ENCODE measurements at places on chromosomes 1 and 21.

DNA sequence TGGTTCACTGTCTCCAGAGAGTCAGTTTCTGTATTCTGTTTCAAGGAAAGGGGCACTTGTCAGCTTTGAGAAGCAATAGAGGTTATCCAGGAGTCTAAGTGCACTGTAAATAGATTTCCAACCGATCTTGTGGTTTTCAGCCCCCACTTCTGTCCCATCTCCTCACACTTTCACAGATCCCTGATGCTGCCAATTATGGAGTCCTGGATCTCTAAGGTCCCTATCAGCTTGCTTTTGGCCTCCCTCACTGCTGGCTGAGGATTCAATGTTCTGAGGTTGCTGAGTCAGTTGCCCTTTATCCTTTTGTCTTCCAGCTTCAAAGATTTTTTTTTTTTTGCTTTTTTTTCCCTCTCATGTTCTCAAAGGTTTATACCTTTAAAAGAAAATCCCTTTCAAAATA is 98.4 kb downstream of the DIRAS3 start:
- DNase-seq, result no peak

DNA sequence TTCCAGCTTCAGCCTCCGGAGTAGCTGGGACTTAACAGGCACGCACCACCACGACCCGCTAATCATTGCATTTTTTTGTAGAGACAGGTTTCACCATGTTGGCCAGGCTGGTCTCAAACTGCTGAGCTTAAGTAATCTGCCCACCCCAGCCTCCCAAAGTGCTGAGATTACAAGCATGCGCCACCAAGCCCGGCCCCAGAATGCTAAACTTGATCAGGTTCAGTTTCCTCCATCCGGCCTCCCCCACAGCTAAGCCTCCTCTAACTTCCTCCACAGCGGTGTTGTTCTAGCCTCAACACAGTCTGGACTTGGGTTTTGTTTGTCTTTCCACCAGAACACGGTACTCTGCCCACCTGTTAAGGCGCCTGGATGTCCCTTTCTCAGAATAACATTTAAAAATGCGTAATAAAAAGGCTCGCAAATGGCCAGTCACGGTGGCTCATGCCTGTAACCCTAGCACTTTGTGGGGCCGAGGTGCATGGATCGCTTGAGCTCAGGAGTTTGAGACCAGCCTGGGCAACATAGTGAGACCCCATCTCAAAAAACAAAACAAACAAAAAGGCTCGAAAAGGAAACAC is 2.4 kb downstream of the PARP1 start:
- DNase-seq, result no peak

GRCh38 chr1:111988743-111989453 is 570 bp downstream of the KCND3 start:
- no peak for DNase-seq

DNA sequence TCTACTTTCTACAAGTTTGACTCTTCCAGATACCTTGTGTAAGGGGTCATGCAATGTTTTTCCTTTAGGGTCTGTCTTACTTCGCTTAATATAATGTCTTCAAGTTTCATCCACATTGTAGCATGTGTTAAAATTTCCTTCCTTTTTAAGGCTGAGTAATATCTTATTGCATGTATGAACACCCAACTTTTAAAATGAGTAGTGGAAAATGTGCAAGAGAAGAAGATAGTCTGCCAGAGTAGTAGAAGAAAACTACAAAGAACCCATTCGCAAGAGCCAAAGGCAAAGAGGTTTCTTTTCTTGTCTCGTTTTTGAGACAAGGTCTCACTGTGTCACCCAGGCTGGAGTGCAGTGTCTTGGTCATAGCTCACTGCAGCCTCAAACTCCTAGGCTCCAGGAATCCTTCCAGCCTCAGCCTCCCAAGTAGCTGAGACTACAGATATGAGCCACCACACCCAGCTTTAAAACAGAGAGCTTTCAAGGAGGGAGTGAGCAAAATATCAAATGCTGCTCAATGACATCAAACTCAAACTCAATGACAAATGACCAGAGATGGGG is 9.4 kb downstream of the IL23R start:
- DNase-seq, result no peak

- DNase-seq, result peak; percentile 4
Observed at GRCh38 chr1:42379794-42380585, 602 bp upstream of the RIMKLA start.

GRCh38 chr1:14524826-14525636 is 73.5 kb upstream of the KAZN start:
- DNase-seq, result no peak

GRCh38 chr21:33023574-33024200 is 2.0 kb upstream of the OLIG2 start:
- no peak for DNase-seq

DNA sequence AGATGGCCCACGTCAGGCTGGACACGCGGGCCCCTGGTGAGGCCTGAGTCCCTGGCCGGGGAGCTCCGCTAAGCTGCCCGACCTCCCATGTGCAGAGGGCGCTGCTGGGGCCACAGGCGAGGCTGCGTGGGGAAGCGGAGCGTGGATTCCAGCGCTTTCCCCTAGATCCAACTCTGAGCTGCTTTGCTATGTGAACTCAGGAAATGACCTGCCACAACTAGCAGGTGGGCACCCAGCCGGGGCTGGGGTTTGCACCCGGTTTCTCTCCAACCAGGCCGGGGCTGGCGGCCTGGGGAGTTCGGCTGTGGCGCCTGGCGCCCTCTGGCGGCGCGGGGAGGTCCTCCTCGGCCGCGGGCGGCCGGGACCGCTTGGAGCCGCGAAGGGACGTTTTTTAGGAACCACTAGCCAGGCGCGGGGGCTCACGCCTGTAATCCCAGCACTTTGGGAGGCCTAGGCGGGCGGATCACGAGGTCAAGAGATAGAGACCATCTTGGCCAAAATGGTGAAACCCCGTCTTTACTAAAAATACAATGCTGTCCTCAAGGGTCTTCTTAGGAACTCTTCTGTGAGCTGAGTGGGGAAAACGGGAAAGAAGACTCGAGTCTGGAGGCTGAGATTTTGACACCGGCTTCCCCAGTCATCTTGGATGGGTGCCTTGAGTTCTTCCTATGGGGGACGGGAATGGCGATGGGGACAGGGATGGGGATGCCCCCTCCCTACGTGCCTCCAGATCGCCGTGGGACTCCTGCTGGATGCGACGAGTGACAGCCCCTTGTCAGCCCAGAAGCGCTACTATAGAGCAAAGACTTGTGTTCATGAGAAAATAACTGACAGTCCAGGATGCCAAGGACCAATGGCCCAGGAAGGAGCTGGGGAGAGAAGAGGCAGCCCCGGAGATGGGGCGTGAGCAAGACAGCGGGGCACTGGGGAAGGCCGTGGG is 12.6 kb downstream of the PYCR2 start:
- DNase-seq, result no peak

- no peak for DNase-seq
Observed at GRCh38 chr1:181514298-181515290, 31.3 kb downstream of the CACNA1E start.

DNA sequence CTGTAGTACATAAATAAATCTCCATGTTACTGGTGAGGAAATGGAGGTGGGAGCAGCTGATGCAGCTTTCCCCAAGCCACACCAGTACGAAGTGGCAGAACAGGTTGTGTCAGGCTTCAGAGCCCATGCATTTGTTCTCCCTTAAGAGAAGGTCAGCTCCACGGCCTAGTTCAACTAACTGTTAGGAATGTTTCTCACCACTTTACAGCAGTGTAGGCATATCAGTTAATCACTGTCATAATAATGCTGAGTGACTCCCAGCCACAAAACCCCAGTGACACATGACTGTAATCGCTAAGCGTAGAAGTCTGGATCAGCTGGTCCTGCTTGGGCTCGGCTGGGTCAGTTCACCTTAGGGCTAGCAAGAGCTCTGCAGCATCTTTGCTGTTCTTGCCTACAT is 90.4 kb downstream of the VPS26C start:
- no peak for DNase-seq

DNA sequence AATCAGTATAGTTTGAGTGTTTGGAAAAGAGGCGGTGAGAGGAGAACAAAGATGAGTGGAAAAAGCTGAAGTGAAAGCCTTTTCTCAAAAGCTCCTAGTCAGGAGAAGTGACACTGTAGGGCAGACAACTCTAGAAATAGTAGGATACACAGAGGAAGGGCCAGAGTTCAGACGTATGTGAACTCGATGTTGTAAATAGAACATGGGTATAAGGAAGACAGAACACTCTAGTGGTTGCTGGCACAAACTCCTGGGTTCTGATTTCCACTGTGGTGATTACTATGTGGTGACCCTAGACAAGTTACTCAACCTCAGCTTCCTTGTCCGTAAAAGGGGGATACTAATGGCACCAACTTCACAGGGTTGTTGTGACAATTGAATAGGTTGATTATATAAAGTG is 30.2 kb upstream of the MGST3 start:
- DNase-seq, result no peak

DNA sequence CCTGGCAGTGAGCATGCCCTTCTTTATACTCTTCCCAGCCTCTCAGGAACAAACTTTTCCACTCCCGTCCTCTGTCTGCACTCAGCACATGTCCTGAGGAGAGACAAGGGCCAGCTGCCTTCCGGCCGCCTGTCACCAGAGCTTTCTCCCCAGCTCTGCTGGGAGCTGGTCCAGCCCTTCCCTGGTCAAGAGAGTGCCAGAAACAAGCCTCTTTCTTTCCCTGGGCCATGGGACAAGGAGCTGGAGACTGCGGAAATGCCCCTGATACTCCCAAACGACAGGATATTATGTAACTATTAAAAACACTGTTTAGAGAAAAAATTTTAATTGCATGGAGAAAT is 10.4 kb downstream of the LAMB3 start:
- no peak for DNase-seq

DNA sequence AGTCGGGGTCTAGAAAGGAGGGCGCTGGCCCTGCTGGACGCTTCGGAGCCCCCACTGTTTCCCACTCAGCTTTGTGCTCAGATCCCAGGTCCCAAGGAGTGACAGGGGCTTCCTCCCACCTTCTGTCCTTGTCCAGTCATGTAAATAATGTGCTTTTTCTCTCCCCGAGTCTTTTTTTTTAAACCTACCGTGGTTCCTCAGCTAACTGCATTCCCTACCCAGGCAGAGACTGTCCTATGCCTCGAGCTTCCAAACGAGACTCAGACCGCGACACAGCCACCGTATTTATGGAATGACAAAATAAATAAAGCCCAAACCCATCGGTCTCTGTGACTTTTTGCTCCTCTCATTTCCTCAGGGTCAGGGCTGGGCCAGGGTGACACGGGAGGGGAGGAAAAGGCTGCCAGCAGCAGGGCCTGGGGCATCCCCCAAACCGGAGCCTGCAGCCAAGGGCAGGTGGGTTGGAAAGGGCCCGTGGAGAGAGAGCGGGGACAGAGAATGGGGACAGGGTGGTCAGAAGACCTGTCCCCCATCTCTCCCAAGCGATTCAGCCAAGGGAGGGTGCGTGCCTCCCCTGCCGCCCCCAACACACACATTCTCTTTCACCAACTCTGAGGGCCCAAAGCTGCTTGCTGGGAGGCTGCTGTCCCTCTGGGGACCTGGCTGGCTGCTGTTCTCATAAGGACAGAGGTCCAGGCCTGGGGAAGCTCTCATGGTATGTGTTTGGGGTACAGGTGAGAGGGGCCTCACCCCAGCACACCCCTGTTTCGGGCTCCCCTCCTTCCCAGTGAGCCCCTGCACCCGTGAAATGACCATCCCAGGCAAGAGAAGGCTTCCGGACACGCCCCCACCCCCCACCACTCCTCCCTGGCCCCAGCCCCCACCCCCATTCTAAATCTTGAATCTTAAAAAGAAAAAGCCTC is 55.4 kb downstream of the KCNAB2 start:
- DNase-seq, result no peak

DNA sequence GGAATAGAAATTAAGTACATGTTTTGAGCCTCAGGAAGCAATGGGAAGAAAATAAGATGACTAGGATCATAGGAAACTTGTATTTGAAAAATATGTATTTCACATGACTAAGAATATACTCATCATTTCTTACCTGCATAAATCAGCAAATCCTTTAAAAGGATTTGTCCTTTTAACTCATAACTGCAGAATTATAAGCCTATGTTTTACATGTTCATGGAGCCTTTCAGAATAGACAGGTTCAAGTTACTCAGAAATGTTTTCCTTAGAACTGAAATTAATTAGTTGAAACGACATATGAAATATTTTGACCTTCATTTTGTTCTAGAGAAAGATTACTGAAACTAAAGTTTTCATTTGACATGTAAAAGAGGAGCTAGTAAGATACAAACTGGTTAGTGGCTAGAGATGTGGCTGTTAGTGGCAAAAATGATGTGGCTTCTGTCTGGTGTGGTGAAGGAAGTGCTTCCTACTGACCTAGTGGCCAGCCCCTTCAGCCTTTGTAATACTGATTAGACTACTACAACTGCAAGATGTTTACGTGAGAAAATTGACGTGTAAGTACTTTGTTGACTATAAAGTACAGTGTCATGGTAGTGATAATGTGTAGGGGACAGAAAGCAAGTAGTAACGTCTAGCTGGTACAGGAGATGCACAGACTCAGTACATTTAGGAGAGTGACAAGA is 54.7 kb downstream of the PACC1 start:
- no peak for DNase-seq

DNA sequence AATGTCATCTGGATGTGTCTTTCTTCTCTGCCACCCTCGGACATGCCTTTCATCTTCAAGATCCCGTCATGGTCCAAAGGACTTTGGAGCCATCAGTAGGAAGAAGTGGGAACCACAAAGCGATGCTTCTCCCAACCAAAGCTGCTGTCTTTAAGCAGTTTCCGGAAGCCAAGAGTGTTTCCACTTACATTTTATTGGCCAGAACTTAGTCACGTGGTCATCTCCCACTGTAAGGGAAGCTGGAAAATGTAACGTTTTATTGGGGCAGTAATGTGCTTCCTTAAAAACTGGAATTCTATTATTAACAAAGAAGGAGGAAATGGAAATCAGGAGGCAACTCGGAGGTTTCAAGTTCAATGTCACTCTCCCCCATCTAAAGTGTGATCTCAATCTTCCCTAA is 170.8 kb downstream of the ATG4C start:
- DNase-seq, result no peak

- no peak for DNase-seq
Observed at GRCh38 chr1:155038602-155039307, 5.1 kb downstream of the DCST1 start.

DNA sequence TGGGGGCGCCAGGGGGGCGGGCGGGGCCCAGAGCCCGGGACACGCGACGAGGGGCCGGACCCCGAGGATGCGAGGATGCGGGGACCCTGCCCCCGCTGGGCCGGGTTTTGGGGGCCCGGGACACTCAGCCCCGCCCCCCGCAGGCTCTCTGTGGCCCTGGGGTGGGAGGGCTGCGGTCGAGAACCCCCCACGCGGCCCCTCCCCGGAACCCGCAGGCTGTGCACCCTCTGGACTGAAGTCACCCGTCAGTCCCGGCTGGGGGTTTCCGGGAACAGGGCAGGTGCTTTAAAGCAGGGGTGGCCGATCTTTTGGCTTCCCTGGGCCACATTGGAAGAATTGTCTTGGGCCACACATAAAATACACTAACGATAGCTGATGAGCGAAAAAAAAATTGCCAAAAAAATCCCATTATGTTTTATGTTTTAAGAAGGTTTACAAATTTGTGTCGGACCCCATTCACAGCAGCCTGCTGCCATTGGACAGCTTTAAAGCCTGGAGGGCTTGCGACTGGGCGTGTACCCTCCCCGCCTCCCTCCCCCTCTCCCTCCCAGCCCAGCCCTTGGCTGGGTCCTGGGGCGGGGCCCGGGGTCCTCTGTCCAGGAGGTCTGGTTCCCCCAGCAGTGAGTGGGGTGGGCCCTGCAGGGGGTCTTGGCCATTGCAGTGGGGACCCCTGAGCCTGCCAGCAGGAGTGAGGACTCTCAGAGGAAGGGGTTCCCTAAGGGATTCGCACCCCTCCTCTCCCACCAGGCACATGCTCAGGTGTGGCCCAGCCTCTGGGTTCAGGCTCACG is 21.6 kb upstream of the C1orf159 start:
- no peak for DNase-seq
